Islet precursor cell (in vitro differentiated cells): ENCODE measurements at places on chromosomes 2 and 18.

- no peak for DNase-seq
Observed at GRCh38 chr2:148877403-148877740, 2.3 kb downstream of the KIF5C start.

DNA sequence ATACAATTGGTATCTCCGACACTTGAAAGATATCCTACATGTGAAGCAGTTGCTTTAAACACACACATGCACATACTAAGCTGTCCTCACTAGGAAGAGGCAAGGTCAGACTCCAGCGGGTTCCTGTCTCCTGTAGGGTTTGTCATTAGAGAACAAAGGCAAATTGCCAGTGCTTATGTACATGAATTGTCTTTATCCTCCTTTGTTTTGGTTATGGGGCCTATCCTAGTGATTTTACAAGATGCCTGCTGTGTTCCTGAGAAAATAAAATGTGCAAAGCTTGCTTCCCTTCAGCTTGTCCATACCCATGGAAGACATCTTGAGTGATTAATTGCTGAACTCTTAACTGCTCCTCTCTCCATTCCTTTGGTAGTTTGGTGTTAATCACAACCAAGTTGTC, 86.7 kb upstream of the SLC39A10 start:
- no peak for DNase-seq

GRCh38 chr2:181778621-181779201, 98.4 kb upstream of the NEUROD1 start:
- DNase-seq: peak; percentile 79

GRCh38 chr2:166375736-166376487, at the start of gene SCN9A:
SCN9A (minus strand) TSS chr2:166375944; CDS start chr2:166311756, 64,188 bp downstream.
- peak; percentile 92 for DNase-seq

DNA sequence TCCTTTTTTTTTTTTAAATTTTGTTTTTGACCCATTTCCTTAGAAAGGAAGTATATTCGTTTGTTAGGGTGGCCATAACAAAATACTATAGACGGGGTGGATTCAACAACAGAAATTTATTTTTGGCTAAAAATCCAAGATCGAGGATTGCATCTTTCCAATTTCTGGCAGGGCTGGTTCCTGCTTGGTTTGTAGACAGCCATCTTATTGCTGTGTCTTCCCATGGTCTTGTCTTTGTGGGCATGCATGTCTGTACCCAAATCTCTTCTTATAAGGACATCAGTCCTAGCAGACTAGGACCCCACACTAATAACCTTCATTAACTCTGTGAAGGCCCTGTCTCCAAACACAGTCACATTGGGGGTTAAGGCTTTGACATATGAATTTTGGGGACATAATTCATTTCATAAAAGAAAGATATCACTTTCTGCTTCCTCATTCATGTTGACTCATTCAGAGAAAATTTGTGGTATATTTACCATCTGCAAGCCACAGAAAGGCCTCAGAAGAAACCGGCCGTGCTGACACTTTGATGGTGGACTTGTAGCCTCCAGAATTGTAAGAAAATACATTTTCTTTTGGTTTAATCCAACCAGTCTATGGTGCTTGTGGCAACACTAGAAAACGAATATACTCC, 262.1 kb downstream of the LPIN1 start:
- no peak for DNase-seq

DNA sequence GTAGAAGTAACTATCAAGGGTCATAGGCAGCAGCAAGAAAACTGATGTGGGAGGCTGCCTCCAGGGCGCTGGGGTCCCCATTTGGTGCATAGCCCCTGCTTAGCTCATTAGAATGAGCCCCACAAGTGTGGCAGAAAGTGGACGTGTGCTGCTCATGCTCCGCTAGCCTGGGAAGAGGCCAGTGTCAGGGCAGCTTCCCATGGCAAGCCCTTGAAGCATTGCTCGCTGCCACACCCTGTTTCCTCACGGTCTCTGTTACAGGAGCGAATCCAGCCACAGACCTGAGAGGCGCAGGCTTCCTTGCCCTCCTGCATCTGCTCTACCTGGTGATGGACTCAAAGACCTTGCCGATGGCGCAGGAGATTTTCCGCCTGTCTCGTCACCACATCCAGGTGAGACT, 22.5 kb downstream of the ELMOD3 start:
- no peak for DNase-seq

DNA sequence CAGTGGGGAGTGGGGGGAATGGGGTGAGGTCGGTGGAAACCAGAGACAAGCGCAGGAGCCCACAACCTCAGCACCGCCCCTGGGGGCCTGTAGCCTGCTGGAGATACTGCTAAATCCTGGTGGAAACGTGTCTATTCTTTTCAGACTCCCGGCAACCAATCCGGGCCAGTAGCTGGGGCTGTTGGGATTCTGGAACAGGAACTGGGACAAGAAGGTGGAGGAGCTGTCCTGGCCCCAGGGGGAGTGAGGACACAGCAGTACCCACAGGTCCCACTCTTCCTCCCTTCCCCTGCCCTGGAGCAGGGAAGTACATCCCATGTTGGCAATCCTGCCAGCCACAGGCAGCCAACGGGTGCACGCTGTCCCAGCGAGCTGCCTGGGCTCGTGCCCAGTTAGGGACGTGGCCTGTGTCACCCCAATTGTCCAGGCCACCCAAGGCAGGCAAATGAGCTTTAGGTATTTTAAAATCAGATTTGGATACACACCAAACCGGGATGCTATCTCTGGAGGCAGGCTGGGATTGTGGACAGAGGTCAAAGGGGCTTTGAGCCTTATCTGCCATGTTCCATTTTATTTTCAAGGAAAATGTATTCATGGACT, 51.8 kb downstream of the HS1BP3 start:
- peak; percentile 57 for DNase-seq

DNA sequence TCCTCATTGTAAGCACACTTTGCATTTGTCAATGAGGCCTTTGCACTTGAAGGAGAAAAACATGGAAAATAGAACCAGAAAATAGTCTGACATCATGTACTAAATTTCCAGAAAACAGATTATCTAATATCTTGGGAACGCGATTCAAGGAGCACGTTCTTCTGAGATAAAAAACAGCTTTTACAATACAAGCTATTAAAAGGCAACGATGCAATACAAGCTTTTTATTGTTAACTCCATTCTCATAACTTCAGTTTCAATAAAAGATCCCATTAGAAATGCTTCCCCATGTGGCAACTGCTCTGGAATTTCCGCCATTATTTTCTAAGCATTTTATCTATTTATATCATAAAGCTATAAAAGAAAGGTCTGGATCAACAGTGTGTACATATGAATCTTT, 40.3 kb downstream of the NRXN1 start:
- no peak for DNase-seq

DNA sequence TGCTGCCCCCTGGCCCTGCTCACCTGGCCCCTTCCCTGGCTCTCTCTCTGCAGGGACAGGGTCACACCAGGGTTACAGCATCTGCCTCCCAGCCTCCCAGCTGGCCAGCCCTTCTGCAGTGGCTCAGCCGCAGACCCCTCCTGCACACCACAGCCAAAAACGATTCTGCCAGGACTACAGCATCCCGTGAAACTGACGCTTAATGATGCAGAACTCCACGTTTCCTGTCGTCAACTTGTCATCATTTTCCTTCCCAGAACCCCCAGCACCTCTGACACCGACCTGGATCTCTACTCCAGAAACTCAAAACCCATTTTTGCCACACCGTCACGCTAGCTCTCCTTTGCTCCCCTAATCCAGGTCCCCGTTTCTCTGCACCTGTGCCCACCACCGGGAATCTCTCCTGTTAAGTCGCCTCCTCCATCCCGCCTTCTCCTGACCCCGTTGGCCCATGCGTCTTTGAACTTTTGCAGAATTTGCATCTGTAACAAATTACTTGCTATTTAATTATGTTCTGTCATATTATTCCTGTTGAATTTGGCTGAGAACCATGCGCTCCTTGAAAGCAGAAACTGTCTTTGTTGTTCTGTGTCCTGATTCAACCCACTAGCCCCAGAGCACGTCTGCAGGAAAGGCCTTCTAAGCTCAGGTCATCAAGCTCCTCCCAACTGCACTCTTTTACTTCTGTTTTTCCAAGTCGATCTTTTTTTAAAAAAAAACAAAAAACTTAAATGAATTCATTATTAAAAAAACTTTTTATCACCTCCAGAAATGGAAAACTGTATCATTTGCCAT, 173.2 kb upstream of the COPS8 start:
- no peak for DNase-seq

DNA sequence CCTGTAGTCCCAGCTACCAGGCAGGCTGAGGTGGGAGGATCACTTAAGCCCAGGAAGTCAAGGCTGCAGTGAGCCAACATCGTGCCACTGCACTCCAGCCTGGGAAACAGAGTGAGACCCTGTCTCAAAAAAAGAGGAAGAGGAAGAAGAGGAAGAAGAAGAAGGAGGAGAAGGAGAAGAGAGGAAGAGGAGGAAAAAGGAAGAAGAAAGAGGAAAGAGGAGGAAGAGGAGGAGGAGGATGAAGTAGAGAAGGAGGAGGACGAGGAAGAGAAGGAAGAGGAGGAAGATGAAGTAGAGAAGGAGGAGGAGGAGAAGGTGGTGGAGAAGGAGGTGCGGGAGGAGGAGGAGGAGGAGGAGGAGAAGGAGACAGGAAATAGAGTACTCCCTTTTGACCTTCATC, 38.0 kb downstream of the CFAP210 start:
- DNase-seq: peak; percentile 61

GRCh38 chr18:75016025-75016717, 192.8 kb downstream of the PTGR3 start:
- DNase-seq: no peak

DNA sequence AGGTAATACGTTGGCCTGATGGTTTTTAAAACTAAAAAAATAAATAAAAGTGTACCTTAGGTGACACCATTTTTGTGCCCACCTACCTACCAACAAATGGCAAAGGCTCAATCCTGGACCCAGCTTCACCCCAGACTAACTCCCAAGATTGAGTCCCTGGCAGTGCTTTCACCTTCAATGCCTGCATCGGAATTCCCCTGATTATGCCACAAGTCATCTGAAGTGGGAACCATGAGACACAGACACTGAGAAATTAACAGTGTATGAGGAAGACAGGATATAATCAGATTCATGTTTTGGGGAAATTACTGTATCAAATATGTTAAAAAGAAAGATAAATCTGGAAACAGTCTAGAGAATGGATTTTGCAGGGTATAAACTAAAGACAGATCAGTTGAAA, 41.6 kb downstream of the ZBTB14 start:
- no peak for DNase-seq

- no peak for DNase-seq
Observed at GRCh38 chr2:148052687-148053086, 31.8 kb downstream of the MBD5 start.

- peak; percentile 64 for DNase-seq
Observed at GRCh38 chr2:40844353-40845277, 392.7 kb upstream of the SLC8A1 start.

- DNase-seq: no peak
Observed at GRCh38 chr2:172397148-172397834, 30.1 kb upstream of the ITGA6 start.

- no peak for DNase-seq
Observed at GRCh38 chr2:146267093-146267492, 1577.7 kb upstream of the ACVR2A start.

GRCh38 chr2:149679286-149679685, 91.7 kb upstream of the MMADHC start:
- peak; percentile 58 for DNase-seq

DNA sequence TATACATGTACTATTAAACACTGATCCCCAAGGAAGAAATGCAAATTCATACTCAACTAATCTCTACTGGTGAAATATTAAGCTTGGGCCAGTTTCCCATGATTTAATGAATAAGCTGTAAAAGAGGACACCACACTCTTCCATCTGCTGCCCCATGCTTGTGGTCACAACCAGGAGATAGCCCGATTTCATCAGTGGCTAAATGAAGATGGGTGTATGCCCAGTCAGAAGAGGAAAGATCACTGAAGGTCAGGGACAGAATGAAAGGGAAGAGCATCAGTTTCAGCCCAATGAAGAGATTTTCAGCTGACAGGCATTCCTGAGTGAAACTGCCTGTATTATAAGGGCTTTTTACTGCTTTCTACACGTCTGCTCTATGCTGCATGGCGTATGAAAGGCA, 103.5 kb downstream of the KCNS3 start:
- DNase-seq: no peak

GRCh38 chr2:1914541-1915165, 170.3 kb upstream of the PXDN start:
- no peak for DNase-seq

DNA sequence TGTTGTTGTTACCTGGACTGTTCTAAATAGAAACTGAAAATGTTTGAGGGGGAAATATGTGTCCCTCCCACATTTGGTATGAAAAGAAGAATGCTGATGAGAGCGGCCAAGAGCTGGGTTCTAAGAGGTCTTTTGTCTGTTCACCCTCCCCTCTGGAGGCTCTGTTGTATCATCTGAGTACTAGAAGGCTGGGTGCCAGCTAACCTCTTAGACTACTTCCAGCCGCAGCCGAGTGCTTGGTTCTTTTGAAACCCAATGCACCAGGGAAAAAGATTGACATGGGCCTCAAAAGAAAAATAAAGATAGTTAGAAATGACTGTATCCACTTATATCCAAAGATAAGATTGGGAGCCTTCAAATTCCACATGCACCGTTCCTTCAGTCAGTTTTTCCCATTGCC, 255.9 kb downstream of the TXNL1 start:
- no peak for DNase-seq

GRCh38 chr18:48997985-48998831, 47.4 kb upstream of the SMAD7 start:
- DNase-seq: peak; percentile 99

DNA sequence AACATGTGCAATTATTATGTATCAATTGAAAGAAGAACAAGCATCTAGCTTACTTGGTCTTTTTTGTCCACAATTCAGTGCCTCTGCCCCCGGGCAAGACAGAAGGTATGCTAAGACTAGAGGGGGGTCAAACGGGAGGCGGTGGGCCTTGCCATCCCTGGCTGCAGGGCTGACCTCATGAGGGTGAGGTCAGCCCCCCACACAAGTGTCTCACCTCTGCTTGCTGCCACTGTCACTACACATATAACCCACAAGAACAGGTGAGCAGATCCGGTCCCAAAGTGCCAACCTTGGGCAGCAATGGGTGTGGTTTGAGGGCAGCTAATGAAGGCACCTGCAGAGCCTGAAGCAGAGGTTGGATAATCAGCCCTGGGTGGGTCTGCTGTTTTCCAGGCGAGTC, 71.5 kb downstream of the EDAR start:
- DNase-seq: peak; percentile 22

- peak; percentile 72 for DNase-seq
Observed at GRCh38 chr2:166180951-166181812, 53.4 kb upstream of the SCN1A start.

DNA sequence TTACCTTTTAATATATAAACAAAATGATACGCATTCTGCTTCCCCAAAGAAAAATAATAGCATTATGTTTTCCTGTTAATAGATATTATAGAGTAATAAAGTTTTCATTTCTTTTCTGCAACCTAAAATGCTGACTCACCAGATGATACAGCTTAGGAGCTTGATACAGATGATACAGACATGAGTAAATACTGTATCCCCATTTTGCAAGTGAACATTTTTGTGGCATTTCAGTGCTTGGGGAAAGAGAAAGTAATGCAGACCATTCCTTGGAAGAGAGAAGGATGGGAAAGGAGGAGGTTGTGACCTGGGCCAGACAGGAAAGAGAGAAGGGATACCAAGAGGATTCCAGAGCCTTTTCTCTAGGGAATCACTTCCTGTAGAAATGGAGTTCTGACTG, 97.5 kb upstream of the FSHR start:
- DNase-seq: no peak

- DNase-seq: no peak
Observed at GRCh38 chr2:174623106-174623637, 25.6 kb upstream of the WIPF1 start.
